ENCODE measurements at places on chromosomes 1 and 21.

GRCh38 chr1:172993640-172994039, 57.1 kb downstream of the TNFSF18 start:
- no peak for DNase-seq

GRCh38 chr1:109818271-109818987, 54.7 kb upstream of the EPS8L3 start:
- no peak for DNase-seq

GRCh38 chr1:64917328-64917861, 49.0 kb downstream of the JAK1 start:
- DNase-seq = no peak

DNA sequence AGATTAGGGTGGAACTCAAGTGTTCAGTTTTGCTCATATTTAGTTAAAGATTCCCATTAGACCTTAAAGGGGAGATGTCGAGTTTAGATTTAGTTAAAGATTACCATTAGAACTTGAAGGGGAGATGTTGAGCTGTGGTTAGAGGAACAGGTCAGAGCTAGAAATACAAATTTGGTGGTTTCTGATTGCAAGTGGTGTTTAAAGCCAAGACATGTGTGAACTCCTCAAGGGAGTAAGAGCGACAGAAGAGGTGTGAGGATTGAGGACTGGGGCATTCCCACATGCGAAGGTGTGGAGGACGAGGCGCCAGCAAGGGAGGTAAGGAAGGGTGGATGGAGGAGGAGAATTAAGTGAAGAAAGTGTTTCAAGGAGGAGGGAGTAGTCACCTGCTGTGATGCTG, 168.6 kb downstream of the IER5 start:
- no peak for DNase-seq

GRCh38 chr1:200487650-200488049, 77.8 kb upstream of the ZNF281 start:
- no peak for DNase-seq

- no peak for DNase-seq
These were observed 61.6 kb downstream of the LRRN2 start for GRCh38 chr1:204623894-204624361.

DNA sequence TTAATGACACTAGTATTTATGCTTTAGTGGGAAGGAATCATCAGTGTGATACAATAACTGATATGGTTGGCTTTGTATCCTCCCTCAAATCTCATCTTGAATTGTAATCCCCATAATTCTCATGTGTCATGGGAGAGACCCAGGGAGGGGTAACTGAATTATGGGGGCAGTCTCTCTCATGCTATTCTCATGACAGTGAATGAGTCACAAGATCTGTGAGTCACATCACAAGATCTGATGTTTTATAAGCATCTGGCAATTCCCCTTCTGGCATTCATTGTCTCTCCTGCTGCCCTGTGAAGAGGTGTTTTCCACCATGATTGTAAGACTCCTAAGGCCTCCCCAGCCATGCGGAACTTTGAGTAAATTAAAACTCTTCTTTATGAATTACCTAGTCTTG, 1760.3 kb downstream of the NCAM2 start:
- DNase-seq = no peak

DNA sequence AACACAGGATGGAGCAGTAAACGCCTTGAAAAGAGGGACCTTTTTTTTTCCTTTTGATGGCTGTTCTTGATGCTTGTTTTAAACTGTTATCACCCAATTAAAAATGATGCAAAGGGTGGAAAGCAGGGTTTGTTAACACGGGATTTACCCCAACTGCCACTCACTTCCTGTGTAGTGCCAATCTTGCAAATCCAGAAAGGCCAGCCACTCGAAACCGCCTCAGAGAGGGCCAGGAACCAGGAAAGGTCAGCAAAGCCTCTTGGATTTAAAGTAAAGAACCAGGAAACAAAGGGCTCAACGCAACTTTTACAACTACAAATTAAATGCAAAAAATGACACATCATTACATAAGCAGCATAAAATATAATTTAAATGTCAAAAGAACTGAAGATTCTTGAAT, 347.4 kb downstream of the PDE4B start:
- peak; percentile 82 for DNase-seq

DNA sequence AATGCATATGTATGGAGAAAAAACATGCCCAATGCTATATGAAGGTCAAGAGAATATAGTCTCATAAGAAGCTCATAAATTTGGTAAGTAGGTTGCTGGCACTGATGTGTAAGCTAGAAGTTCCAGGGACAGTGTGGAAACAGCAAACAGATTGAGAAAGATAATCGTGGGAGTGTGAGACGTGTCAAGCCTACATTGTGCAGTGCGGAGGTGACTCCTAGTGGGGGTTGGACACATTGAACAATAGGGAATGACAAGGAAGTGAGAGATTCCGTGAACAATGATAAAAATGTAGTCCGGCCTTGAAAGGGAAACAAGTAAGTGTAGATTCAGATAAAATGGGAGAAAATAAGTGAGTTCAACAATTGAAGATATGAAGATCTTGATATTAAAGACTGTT, 788.4 kb upstream of the PRMT6 start:
- no peak for DNase-seq

DNA sequence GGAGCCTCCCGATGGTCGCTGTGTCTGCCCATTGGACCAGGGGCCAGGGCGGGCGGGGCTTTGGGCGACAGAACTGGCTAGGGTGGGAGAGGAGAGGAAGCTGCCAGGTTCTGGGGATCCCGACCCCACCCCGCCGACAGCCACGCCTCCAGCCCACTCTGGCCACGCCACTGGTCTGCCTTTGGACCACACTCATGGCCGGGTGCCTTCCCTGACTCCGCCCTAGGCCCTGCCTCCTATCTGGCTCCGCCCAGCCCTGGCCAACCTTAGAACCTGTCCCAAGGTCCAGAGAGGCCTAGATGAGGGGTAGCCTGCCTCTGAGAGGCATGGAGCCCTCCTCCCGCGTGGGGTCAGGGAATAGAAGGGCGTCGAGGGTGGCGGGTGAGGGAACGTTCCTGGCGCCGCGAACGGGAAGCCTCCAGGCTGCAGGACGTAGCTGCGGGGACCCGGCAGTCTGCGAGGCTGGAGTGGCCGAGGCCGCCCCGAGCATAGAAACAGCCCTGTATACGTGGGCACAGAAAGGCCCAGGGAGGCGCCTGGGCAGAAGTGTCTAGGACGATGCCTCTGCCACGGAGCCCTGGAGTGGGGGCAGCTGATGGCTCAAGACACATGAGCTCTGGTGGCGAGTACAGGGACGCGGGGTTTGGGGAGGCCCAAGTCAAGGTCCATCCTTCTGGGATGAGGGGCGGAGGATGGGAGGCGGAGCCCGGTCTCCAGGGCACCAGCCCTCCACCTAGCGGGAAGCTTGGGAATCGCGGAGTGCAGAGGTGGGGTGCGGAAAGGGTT, 11.5 kb upstream of the COL16A1 start:
- no peak for DNase-seq

GRCh38 chr1:3886106-3886670, 13.9 kb downstream of the C1orf174 start:
- DNase-seq = no peak

GRCh38 chr1:156515956-156516355, 15.4 kb upstream of the MEF2D start:
- no peak for DNase-seq

DNA sequence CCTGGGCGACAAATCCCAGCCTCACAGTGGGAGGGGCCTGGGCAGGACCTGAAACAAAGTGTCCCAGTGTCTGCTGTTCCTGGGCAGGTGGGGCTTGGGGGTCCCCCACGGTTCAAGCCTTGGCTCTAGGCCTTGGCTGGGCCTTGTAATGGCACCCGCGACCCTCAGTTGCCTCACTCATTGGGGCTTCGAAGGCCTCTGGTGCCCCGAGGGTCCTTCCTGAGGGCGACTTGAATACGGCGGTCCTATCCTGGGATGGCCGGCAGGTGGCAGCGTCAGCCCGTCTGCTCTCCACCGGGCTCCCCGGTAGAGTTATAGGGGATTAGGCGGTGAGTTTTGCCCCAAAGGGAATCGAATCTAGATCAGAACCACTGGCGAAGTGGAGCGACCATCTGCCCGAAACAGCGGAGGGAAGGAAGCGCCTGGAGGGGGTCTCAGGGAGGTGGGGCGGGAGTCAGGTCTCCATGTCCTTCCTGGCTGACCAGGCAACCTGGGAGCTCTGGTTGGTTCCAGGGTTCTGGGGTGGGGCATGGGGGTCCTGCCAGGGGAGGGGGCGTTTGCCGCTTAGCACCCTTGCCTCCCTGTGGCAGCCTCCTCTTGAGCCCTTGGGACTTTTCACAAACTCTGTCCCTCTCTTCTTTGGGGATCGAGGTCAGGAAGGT, 2.1 kb upstream of the PEX10 start:
- peak; percentile 81 for DNase-seq

- no peak for DNase-seq
These were observed 1.3 kb downstream of the ZBTB7B start for GRCh38 chr1:155003766-155004351.

DNA sequence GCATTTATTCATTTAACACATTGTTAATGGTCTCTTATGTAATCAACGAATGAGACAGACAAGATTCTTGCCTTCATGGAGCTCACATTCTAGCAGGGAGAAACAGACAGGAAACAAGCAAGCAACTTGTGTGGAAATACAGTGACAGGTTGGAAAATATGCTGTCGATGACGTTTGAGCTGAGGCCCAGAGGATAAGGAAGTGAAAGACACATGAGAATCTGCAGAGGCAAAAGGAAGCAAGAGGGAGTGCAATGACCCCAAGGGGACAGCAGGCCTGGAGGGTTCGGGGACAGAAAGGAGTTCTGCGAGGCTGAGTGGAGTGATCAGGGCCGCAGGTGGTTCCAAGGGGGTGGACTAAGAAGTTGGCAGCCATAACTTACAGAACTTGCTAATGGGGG, 60.6 kb upstream of the AKT3 start:
- no peak for DNase-seq

GRCh38 chr1:208423526-208423925, 179.3 kb upstream of the PLXNA2 start:
- no peak for DNase-seq

Measured in NCI-H510A treated with DMSO at 0.1 percent for 48 hours (cell line).